ENCODE measurements at places on chromosomes 3 and 15.

DNA sequence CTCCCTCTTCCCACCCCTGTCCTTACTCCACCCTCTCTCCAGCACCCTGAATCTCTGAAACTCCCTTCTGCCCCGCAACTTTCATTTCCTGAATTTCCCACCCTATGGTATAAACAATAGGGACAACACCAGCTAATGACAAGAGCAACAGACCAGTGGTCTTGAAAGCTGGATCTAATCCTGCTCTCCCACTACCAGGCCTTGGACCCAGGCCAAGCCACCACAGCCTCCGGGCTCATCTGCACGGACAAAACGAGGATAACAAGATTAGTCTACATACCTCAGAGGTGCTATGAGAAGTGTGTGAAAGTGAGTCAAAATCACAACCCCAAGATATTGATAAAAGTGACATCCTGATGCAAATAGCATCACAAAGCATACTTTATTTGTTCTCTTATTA lies 128.6 kb downstream of the ERC2 start:
- DNase-seq: no peak

DNA sequence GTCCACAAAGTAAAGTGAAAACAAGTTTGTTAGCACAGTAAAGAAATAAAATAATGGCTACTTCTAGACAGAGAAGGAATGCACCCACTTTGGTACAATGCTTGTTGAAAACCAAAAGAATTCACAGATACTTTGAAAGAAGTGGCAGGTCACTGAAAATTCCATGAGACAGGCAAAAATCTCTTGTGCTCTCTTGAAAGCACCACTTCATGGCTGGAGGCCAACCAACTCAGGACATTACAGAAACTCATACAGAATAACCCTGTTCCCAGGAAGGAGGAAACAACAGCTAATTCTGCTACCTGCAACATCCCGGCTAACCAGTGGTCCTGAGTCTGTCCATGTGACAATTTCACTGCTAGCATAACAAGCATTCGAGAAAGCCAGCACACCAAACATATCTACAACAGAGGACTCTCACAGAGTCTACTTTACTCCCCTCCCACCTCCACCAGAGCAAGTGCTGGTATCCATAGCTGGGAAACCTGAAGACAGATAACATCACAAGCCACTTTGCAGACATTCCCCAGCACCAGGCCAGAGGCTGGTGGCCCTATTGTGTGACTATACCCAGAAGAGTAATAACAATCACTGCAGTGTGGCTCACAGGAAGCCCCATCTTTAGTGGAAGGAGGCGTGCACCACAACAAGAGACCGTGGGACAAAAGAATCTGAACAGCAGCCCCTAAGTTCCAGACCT lies 255.3 kb upstream of the SLITRK3 start:
- no peak for DNase-seq

GRCh38 chr15:64960153-64960552 lies 29.6 kb downstream of the SPG21 start:
- no peak for DNase-seq

GRCh38 chr3:15280853-15281532 lies 51.4 kb downstream of the SH3BP5 start:
- no peak for DNase-seq
